ENCODE measurements at places on chromosomes 2 and 18. TPM values are rescaled to one million over a fixed set of nuclear protein-coding genes. Genes with fewer than 3 reads are reported as not detected.

Gene TPGS2
- 88.7 TPM for total RNA-seq

Gene DNER
- 1.3 TPM for total RNA-seq

Gene RMND5A
- 25.7 TPM for total RNA-seq

Gene PPP1R1C
- not detected for total RNA-seq

Gene NPHP1
- total RNA-seq = 6.1 TPM

Gene TFCP2L1
- total RNA-seq = 1.5 TPM

Gene TMEM127
- 51.6 TPM for total RNA-seq

Gene GKN1
- not detected for total RNA-seq

Gene PJVK
- 6.3 TPM for total RNA-seq

Gene ARL4C
- 5.5 TPM for total RNA-seq

DNA sequence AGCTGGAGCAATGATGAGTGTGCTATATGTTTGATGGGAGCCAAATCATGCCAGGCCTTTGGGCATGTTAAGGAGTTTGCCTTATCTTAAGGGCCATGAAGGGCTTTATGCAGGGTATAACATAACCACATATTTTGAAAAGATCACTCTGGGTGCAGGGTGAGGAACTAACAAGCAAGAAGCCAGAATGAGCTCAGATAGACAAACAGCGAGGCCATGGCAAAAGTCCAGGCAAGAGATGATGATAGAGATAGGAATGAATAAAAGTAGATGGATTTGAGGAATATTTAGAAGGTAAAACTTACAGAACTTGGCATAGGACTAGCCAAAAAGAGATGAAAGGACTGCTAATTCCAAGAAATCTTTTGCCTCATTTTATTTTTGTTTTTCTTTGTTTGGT lies 6.7 kb downstream of the GALNT3 start:
- no peak for DNase-seq

DNA sequence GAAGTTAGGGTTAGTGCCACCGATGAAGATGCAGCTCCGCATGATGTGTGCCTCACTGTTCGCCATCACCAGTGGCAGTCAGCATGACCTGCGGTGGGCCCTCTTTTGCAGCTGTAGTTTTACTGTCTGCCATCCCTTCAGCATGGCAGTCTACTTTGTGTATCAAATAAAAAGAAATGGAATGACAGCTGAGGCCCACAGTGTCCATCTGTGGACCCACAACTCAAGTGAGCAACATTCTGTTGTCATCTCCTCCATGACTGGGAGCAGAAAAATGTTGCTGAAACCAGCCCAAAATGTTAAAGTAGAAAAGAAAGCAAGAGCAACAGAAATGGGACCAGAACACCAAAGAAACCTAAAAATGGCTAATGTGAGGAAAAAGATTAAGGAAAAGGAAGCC lies 128.7 kb downstream of the MEP1B start:
- DNase-seq = no peak

DNA sequence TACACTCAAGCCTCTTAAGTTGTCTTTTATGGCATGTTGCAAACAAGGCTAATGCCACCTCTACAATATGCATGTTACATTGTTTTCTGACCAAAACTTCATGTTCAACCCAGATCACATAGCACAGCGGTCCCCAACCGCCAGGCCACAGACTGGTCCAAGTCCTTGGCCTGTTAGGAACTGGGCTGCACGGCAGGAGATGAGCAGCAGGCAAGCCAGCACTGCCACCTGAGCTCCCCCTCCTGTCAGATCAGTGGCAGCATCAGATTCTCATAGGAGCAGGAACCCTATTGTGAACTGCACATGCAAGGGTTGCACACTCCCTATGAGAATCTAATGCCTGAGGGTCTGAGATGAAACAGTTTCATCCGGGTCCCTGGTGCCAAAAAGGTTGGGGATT lies 324.8 kb upstream of the CHAC2 start:
- DNase-seq = no peak

GRCh38 chr2:209208211-209208610 lies 215.6 kb upstream of the MAP2 start:
- no peak for DNase-seq

DNA sequence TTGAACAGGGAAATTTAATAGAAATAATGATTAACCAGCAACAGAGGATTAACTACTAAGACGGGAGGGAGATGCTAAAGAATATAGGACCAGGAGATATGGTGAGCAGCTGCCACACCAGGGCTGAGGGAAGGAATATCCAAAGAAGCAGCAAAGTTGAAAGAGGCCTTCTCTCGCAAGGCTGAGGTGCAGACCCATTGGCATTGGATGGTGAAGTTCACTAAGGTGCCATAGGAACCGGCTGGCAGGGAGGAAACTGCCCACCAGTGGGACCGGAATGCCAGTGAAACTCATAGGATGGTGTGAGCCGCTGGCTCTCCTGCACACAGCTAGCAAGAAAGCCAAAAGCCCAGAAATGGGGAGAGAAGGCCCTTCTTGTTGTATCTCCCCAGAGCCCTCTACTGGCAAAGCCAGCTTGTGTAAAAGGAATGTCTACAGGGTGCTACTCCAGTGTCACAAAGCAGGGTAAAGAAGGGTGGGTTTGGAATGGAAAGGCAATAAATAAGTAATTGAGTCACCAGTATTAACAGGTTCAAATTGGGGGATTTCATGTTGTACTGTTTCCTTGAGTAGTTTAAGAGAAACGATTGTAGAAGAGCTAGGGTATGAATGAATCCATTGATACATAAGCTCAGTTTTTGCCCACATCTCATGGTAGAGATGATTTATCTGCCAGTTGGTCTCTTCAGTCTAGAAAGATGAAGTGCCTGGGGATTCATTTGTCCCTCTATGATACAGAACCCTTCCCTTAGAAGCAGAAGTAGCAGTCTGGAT lies 36.0 kb downstream of the FARP2 start:
- DNase-seq = peak; percentile 28

DNA sequence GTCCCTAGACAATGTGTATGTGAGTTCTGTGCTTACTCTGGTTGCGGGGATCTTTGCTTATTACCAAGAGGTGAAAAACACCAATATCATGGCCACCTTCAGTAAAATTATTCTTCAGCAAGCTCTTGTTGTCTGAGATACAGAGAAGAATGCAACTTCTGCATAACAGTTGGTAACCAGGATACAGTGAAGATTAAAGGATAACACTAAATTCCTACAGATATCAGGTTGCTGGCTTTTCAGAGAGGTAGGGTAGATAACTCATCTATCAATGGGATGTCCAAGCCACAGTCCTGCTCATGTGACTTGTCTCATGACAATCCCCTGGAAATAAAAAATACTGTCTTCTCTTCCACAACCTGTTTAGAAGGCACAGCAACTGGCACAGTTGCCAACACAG lies 308.5 kb downstream of the TNS1 start:
- DNase-seq = no peak

DNA sequence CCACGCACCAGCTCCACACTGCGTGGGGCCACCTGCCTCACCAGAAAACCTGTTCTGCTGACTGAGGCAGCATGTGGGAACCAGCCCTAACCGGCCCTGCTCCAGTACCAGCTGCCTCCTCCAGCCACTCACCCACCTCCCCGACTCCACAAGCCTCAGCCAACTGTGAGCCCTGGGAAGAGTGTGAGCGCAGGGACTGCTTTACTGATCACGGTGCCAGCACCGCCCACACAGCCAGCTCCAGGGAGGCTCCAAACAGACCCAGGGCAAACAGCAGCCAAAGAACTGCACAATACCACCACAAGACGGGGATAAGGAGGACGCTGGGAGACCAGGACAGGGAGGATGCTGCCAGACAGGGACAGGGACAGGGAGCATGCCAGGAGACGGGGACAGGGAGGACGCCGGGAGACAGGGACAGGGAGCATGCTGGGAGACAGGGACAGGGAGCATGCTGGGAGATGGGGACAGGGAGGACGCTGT lies 28.4 kb downstream of the EIPR1 start:
- DNase-seq = no peak

DNA sequence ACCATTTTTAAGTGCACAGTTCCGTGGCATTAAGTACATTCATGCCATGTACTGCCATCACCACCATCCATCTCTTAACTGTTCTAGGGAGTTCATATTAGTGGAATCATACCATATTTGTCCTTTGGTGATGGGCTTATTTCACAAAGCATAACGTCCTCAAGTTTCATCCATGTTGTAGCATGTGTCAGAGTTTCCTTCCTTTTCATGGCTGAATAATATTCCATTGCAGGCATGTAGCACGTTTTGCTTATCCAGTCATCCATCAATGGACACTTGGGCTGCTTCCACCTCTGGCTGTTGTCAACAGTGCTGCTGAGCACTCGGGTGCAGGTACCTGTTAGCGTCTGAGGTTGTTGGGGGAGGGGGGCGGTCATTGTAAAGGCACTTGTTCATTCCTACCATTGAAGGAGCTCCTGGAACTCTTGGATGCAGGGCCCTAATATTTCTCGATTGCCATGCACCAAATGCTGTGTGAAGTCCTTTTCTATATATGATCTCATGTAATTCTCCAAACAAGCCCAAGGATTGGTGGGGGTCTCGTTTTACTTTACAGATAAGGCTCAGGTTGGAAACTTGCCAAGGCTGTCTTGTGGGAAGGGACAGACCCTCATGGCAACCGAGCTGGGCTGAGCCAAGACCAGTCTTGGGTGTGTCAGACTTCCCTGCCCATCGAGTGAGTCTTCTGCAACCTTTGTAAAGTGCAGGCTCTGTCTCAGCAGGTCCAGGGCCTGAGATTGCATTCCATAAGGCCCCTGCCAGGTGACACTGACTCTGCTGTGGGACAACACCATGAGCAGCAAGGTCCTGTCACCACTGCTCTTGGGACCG lies 42.9 kb upstream of the SH3RF3 start:
- DNase-seq = no peak

- DNase-seq = no peak
These were observed 731 bp downstream of the RAB10 start for GRCh38 chr2:26034637-26034992.

- DNase-seq = no peak
These were observed 21.8 kb upstream of the RAB27B start for GRCh38 chr18:54806526-54806925.

- peak; percentile 76 for DNase-seq
These were observed 70.5 kb upstream of the ZNF516 start for GRCh38 chr18:76565238-76566173.

GRCh38 chr2:32559136-32559535 lies 68.7 kb upstream of the TTC27 start:
- DNase-seq = no peak

DNA sequence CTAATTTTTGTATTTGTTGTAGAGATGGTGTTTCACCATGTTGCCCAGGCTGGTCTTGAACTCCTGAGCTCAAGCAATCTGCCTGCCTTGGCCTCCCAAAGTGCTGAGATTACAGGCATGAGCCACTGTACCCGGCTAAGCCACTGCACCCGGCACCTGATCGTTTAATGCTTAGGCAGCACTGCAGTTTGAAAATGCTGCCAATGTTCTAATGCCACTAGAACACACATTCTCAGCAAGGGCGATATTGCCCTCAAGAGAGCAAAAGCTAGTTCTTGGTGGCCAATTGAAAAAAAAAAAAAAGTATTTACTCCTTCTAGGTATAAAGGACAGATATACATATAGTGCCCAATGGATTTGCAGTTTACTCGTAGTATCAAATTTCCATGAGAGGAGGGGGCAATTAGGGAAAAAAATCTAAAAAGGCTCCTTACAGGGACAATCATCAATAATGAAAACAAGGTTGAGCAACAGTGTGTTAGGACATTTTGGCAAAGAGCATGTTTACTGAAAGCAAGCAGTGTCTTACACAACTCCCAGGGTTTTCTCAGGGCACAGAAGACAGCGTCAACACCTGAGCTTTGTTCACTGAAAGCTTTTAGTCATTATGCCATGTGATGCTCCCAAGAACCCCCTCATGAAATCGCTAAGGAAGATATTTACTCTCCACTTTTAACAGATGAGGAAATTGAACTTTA lies 199.9 kb upstream of the PKDCC start:
- DNase-seq = no peak

- DNase-seq = no peak
These were observed 148.8 kb downstream of the SMAD7 start for GRCh38 chr18:48801728-48802542.

DNA sequence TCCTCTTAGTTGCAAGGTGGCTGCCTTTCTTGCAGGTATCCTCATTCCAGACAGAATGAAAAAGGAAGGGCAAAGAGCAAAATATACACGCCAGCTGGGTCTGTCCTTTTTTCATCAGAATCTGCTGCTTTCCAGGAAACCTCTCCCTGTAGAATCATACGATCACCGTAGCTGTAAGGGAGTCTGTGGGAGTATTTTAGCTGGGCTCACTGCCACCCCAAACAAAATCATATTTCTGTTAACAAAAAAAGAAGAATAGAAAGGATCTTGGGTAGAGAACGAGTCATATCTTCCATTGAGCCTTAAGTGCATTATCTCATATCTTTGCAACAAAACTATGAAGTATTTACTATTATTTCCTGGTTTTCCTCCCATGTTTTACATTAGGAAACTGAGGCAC lies 15.0 kb upstream of the TANC1 start:
- DNase-seq = peak; percentile 42

GRCh38 chr2:120231564-120231973 lies 8.4 kb upstream of the TMEM185B start:
- no peak for DNase-seq

DNA sequence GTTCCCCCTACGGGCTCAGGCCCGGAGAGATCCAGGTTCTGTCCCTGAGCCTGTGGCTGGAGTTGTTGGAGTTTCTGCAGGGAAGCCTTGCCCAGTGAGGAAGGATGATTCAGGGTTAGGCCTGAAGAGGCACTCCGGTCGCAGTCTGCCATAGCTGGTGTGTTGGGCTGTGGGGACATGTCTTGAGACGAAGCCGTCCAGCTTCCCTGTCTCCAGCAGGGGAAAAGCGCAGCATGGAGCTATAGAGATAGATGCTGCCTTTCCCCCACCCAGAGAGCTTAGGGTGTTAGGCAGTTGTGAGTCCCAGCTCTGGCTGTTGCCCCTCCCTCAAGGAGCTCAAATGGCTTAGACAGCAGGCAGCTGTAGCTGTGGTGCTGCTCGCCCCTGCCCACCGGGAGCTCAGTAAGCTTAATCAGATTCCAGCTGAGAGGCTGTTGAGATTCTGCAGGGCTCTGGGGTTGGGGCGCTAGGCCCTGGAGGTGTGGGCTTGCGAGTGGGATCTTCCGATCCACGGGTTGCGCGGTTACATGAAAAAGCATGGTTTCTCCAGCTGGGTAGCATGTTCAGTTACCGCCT lies 103.9 kb downstream of the PMAIP1 start:
- no peak for DNase-seq

- DNase-seq = no peak
These were observed 76.0 kb upstream of the MEX3C start for GRCh38 chr18:51273437-51273836.

DNA sequence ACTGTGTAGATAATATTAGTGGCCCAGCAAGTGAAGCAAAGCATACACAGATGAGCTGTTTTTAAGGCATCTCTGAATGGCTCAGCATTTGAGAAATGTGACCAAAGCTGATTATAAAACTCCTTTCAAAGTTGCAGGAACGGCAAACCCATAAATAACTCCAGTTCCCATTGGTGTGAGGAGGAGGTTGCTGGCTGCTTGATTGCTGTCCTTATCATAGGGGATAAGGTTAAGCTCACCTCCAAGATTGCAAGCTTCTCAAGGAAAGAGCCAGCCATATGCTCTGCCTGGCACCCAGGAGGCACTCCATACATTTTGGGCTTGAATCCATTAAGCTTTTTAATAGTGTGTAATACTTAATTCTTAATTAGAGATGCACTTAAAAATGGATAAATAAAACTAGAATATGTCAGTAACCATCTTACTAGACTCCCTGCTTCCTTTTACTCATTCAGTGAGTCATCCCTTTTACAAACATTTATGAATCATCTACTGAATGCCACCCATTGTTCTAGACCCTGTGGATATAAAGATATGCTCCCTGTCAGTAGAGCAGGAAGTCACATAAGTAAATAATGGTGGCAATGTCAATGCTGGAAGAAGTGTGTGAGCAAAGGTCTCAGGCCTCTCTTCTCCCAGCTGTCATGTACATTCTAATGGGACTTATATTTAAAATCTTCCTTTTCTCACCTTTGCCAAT lies 99.3 kb downstream of the SPATS2L start:
- no peak for DNase-seq
